ENCODE measurements at places on chromosomes 6 and 20.

GRCh38 chr6:108526739-108527174 is 34.0 kb upstream of the FOXO3 start:
- DNase-seq, result no peak

GRCh38 chr6:158487495-158487894 is 72.4 kb upstream of the TMEM181 start:
- no peak for DNase-seq

GRCh38 chr6:88119769-88120168 is 46.4 kb downstream of the CNR1 start:
- DNase-seq, result no peak

DNA sequence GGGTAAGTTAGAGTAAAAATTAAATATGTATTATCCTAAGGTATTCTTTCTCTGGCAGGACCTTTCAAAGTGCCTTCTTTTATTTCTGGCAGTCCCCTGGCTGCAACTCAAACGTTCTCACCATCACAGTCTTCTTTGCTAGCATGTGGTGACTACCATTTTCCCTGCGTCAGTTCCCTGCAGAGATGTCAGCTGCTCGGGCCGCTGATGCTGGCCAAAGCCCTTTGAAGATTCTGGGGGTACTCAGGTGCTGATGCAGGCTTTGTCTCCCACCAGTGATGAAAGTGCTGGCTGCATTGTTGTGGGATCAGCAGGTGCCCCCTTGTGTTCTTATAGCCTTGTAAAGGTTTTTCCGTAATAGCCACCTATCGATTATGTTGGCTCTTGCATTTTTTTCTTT is 140.1 kb downstream of the BTBD3 start:
- no peak for DNase-seq

GRCh38 chr20:52078289-52078688 is 113.3 kb downstream of the ZFP64 start:
- DNase-seq, result no peak
